ENCODE measurements at places on chromosomes 7 and 10.
A peak's percentile ranks its signal among the peaks of the same experiment; 100 is the strongest.

GRCh38 chr10:44384601-44385025 lies 284 bp downstream of the CXCL12 start:
- peak; percentile 36 for DNase-seq

DNA sequence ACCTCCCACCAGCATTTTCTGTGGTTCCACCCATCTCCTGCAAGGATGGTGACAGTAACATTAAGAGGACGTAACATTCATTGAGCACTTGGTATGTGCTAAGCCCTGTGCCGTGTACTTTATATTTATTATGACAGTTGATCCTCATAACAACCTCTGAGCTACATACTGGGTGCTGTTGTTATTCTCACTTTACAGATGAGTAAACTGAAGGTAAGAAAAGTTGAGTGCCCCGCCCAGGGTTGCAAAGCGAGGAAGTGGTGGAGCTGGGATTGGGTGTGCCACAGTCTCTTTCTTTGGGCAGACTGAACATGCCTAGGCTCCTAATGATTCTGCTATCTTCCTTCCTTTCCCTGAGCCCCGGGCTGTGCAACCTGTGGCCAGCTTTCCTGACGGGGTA lies 107.4 kb downstream of the SH3PXD2A start:
- DNase-seq, result no peak

GRCh38 chr7:132269718-132270117 lies 306.6 kb downstream of the PLXNA4 start:
- no peak for DNase-seq

DNA sequence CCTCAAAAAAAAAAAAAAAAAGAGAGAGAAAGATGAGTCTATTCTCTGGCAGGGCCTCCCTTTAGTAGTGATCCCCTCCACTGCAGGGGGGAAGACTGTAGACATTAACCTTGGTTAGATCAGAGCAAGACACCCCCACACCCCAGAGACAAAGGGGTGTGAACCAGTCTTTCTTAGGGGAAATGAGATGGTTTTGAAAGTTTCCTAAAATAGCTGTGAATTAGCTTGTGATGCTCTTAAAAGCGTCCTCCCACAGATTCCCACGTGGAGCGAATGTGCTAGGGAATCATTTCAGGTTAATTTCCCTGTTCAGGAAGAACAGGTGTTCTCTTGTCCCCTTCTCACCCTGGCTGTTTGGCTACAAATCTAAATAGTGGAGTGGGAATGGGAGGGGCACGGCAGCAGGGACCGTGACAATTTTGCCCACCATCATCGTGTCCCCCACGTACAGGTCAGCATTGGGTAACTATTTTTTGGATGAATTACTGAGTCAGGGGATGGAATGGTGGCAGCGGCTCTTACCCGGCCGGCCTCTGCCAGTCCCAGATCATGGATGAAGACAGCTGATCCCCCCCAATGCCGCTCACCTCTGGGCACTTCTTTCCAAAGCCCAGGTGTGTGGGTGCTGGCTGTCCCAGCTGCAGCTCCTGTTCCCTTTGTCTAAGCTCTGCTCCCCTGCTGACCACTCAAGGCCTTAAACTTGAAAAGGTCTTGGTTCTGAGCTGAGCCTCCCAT lies 152.9 kb downstream of the CCDC3 start:
- no peak for DNase-seq

- DNase-seq, result no peak
These were observed 138.9 kb upstream of the AHR start for GRCh38 chr7:17159500-17160037.

DNA sequence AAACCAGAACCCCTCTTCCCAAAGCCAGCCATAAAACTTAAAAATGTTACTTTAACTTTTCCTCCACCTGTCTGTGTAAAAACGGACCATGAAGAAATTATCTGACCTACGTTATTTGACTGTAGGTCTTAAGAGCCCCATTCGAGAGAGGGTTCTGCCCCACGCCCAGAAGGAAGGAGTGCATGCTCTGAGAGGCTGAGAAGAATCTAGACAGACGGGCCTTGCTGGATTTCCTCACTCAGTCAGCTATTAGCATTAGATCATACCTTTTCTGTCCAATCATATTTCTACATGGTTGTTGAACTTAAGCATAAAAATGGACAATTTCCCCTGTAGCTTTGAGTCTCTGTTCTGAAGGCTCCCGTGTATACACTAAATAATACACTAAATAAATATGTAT lies 38.1 kb upstream of the WDR11 start:
- no peak for DNase-seq

GRCh38 chr10:129854796-129855705 lies 109.0 kb downstream of the EBF3 start:
- no peak for DNase-seq

GRCh38 chr10:306675-307185 lies 171.5 kb downstream of the ZMYND11 start:
- no peak for DNase-seq

DNA sequence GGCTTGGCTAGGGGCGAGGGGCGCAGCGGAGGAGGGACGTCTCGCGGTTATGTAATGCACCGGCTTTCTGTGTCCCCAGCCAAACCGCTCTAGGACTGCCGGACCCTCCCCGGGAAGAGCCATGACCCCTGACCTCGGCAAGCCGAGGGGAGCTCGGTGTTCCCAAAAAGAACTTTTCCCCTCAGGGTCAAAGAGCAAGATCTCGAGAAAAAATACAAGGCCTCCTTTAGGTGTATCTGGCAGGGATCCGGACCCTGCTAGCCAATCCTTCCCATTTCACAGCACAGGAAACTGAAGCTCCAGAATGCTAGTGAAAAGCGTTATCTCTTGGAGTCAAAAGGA lies 590 bp upstream of the SLC16A12 start:
- DNase-seq, result no peak

DNA sequence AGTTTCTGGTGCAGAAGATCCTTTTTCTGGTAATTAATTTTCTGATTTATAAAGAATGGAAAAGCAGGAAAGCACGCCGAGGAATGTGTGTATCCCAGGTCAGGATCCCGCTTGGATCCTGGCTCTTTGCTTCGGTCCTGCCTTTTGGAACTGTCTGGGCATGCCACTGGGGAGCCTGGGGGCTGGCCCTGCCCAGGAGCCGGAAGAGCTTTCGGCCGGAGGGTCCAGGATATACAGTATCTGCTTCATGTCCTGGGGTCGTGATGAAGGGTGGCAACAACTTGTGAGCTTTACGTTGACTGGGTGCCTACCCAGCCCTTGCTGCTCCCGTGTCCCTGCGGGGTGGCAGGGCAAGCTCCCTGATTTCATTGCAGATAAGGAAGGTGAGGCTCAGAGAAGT lies 2.4 kb downstream of the SH2D4B start:
- no peak for DNase-seq

GRCh38 chr7:131629217-131629882 lies 72.9 kb upstream of the PODXL start:
- DNase-seq, result no peak

GRCh38 chr7:108340856-108341411 lies 115.3 kb downstream of the NRCAM start:
- DNase-seq, result no peak

DNA sequence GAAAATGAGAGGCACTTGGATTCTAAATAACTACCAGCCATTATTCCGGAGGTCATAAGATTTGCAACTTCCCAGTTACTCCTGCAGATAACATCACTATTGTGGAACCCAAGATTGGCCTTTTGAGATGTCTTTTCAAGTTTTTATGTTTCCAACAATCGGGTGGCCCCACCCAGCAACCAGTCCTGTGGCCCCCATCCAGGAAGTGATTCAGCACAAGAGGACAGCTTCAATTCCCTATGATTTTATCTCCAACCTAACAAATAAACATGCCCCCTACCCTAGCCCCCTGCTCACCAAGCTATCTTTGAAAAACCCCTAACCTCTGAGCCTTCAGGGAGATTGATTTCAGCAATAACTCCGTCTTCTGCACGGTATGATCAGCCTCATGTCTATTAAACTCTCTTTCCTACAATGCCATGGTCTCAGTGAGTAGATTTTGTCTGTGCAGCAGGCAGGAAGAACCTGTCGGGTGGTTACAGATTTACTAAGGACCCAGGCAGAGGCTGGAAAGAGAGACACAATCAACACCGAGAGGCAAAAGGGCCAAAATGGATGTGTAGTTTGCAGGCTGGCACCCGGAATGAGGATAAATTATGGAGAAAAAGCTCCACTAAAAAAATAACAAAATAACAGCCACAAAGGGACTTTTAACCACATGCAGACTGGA lies 83.9 kb upstream of the UNC5B start:
- no peak for DNase-seq

DNA sequence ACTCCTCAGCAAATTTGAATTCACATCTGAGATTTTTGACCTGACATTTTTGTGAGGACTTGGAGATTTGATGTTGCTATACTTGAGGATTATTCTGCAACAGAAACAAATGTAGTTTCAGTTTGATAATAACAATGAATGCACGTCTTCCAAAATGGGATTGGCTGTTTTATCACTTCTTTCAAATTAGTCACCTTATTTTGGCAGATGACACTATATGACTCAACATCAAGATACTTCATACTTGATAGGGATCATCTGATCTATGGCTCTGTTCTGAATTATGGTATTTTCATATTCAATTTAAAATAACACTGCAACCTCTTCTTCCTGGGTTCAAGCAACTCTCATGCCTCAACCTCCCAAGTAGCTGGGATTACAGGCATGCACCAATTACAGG lies 24.2 kb downstream of the ARL5B start:
- no peak for DNase-seq

- DNase-seq, result no peak
These were observed 322.0 kb downstream of the FRMD4A start for GRCh38 chr10:14008740-14009080.

DNA sequence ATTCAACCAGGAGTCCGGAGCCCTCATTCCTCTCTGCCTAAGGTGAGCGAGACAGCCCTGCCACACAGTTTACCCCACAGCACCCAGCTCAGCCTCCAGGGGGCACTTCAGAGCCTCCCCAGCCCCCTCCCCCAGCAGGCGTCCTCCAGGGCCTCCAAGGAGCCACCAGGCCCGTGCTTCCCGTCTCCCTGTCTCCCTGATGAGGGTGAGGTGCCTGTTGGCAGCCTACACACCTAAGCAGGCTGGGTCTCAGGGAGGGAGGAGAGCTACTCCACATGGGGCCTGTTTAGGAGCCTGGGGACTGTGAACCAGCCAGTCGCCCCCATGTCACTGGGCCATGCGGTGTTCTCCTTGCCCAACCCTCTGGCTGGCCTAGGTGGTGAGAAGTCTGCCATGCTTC lies 28.9 kb upstream of the TRIM8 start:
- no peak for DNase-seq

- DNase-seq, result no peak
These were observed 44.6 kb upstream of the AHR start for GRCh38 chr7:17253885-17254284.

- DNase-seq, result no peak
These were observed 217.7 kb upstream of the ETV1 start for GRCh38 chr7:14207138-14207537.

DNA sequence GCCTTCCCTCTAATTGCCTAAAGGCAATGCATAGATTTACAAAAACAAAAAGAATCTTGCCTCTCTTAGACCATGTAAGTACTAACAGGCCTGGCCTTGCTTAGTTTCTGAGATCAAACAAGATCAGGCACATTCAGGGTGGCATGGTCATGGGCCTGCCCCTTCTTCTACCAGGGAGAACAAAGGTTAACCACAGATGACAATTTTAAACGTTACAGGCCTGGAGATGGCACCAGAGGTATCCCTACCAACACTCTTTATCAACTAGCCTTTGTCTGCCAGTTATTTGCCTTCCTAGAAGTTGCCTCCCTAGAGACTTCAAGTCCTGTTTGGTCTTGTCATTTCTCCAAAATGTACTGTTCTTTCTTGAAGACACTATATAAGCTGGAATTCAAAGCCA lies 252.6 kb downstream of the DOCK4 start:
- DNase-seq, result no peak

DNA sequence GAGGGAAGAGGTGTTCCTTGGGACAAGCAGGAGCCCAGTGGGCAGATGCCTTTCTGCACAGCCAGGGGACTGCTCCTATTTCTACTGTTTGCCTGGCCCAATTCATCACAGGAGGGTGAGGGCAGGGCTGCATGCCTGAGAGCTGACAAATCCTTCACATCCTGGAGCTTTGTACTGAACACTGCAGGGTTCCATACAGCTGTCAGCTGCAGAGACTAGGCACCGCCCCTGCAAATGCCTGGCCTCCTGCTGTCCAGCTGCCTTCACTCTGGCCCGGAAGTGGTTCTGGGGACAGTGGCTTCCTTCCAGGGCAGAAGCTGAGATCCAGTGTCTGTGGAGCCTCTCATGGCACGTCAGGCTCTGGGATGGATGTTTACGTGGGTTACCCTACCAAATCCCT lies 470.7 kb downstream of the DNAJB6 start:
- no peak for DNase-seq

DNA sequence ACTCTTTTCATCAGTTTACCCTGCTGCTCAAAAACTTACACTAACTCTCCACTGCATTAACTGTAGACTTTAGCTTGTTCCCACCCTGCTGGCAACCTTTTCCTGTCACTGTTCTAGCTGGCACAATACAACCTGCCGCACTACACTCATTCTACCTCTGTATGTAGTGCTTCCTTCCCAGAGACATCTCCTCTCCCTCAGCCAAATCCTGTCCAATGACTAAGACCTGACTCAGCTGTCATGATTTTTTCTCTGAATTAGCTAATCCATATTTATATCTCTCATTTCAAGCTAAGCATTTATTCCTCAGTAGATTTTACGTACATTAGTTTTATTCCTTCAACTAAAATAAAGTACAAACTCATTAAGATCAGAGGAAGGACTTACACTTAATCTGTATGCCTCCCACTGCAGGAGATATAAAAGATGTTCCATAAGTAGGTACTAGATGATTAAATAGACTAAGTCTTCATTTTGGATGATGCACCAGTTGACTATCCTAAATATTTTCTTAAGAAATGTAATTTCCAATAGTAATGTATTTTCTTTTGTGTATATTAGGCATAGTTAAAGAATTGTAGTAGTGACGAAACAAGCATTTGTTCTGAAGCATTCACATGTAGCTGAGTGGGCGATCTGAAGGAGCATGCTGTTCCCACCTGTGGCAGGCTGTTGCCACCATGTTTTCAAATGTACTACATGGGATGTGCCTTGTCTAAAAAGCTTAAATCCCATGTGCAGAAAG lies 189.1 kb downstream of the SKAP2 start:
- no peak for DNase-seq

DNA sequence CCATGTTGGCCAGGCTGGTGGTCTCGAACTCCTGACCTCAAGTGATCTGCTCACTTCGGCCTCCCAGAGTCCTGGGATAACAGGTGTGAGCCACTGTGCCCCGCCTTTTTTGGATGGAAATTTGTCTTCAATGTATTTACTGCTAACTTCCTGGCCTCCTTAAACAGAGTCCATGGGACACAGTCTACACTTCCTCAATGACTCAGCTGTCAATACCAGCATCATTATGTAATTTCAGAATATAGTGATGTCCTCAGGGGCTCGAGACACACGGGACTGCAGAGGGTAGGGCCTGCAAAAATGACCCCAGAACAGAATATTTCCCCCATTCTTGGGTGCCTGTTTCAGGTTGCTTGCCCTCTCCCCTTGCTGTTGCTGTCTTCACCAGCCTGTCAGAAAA lies 31.1 kb downstream of the CAMK2G start:
- DNase-seq, result no peak

GRCh38 chr10:17231788-17232187 lies 3.7 kb downstream of the VIM start:
- DNase-seq, result no peak

GRCh38 chr7:100544967-100545359 lies 6.0 kb downstream of the AGFG2 start:
- no peak for DNase-seq

Data from GM12892 (cell line).